ENCODE measurements at places on chromosomes 7 and 10.

- DNase-seq = no peak
Measured at GRCh38 chr10:24425151-24425550, 216.2 kb downstream of the KIAA1217 start.

GRCh38 chr7:37916017-37916672 is 472 bp downstream of the SFRP4 start:
- DNase-seq = no peak

DNA sequence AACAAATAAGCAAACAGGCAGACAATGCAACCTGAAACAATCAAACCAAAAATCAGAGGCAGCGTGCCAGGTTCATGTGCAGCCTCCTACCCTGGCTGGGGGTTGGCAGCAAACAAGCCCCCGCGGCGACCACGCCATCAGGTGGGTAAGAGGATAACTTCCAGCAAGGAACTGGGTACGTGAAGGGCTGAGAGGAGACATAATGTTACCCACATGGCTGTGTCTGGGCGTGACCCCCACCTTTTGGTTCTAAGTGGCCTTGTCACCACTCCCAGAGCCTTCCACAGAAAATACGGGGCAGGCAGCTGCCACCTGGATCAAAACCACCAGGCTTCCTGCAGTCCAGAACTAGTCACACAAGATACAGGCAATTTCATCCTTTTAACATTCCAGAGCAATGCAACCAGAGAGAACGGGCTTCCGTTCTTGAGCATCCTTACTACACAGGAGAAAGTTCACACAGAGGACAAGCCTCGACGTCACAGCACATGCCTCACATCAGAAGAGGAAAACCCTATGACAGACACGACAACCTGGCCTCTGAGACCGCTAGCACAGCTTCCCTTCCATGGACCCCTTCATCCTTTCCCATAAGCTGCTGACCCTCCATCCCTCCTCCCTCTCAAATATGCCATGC is 171.0 kb downstream of the GRID1 start:
- DNase-seq = no peak

DNA sequence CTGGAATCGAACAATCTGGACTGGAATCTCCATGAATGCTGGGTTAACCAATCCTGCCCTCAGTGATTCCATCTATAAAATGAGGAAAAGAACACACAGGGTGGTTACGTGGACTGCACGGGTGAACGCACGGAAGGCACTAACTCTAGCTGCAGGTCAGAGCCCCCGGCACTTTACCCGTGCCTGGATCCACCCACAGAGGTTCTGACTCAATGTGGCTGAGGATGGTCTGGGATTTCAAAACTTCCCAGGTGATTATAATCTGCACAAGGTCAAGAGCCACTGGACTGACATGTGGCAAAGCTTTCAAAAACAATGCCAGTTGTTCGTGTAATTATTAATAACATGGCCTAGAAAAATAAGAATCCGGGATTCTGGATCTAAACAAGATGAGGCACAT is 29.2 kb downstream of the KIAA1549 start:
- DNase-seq = no peak

DNA sequence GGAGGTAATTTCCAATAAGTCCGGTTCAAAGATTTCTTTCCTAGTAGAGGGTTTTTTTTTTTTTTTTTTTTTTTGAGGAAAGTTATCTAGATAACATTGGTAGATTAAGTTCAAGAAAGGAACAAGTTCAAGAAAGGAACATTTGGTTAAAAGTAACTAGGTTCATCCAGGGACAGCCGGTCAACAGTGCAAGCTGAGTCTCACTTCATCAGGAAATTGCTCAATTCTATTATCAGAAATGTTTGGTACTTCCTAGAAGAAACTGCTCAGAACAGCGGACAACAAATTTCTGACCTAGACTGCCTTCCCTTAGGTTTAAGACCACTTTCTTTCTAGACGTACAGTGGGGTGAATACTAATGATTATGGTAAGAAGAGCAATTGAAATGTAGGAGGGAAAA is 3.7 kb upstream of the IL2RA start:
- no peak for DNase-seq

DNA sequence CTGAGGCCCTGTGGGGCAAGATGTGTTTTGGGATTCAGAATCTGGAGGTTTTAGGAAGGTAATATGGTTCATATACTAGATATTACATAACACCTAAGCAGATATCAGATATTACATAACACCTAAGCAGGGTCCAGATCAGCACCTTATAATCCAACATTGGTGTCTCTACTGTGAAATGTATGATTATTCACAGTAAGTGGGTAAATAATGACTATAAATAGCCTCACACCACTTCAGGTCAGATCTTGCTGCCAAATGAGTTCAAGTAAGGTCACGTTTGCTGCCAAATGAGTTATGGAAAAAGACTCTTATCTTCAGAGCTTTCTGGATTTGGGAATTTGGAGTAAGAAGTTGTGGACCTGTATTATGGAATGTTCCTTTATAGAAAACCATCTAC is 14.6 kb downstream of the ADRB1 start:
- DNase-seq = no peak

GRCh38 chr10:49220031-49220430 is 31.8 kb upstream of the TMEM273 start:
- DNase-seq = no peak

- DNase-seq = peak; percentile 89
Measured at GRCh38 chr7:149460493-149461277, at the start of gene ZNF777. Gene ZNF777, minus strand, starts transcription at chr7:149461062. Its CDS starts 5,040 bp downstream, at chr7:149456022.

DNA sequence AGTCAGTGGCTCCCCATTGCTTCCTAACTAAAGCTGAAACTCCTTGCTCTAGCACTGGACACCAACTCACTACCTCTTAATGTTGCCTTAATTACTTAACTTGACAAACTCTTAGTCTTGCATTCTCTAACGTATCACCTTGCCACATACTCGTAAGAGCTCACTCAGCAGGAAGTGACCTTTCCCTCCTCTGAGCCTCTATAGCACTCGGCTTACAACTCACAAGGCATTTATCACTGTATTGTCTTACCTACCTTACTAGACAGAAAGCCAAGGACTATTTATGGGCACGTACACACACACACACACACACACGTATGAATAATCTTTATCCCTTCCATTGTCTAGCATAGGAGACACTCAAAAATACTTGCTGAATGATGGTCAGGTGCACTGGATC is 21.2 kb downstream of the CEP41 start:
- no peak for DNase-seq

GRCh38 chr10:43282881-43283280 is 16.0 kb upstream of the RASGEF1A start:
- no peak for DNase-seq

GRCh38 chr7:102721-103120 is 89.7 kb upstream of the FAM20C start:
- no peak for DNase-seq

DNA sequence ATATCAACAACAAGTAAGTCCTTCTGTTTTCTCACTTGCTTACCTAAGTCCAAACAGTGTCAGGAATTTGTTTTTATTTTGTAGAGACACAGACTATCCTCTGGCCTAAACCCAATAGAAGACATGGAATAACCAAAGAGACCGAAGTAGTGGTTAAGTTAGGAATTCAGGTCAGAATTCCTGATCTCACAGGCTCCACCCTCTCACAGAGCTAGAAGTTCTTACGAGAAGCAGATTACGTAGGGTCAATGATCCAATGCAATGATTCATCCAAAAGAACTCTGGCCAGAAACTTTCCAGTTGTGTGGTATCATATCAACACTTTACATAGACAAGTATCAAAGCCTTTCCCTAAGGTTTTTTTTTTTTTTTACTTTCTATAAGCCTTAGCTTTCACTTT is 73.8 kb downstream of the IQUB start:
- DNase-seq = no peak

DNA sequence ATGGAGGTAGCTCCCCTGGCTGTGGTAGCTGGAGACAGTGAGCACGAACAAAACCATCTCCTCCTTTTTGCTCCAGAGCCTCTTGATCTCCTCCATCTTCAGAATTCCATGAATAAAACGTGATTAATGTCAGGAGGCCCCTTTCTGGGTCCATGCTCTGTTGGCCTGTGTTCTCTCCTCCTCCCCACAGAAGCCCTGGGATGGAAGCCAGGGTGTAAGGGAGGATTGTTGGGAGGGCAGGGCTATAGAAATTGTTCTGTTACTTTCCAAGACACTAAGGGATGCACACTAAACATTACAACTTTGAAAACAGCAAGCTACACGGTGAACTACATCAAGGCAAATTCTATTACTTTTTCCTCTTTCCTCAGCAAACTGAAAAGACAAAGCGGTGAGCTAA is 96.3 kb downstream of the RNF216 start:
- DNase-seq = no peak

DNA sequence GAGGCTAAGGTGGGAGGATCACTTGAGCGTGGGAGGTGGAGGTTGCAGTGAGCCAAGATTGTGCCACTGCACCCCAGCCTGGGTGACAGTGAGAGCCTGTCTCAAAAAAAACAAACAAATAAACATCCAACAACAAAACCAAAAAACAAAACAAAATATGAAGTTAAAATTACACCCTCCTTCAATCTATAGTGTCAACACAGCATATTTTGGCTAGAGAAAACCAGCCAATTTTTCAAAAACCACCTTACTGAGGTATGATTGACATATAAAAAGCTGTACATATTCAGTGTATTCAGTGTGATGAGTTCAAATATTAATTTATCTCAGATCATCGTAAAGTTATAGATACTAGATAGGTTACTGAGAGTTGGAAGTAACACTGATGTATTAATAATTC is 102.4 kb downstream of the ICA1 start:
- no peak for DNase-seq

DNA sequence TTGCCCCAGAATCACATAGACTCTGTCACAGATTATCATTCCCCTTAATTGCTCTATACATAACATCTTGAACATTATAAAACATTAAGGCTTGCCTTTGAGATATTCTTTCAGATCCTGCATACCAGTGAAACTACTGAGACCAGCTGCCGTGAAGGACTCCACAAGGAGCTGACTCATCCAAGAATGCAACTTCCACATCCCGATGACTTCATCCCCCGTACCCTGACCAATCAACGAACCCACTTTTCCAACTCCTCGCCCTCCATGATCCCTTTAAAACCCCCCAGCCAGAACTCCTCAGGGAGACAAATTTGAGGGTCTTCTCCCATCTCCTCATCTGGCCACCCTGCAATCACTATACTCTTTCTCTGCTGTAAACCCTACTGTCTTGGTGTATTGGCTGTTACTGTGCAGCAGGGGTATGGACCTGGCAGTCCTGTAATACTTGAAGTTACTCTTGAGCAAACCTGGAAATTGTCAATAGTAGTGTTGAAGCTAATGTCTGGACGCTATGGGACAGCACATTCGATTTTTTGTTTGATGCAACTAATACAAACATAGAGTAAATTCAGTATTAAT is 49.8 kb downstream of the HTR5A start:
- DNase-seq = no peak

GRCh38 chr7:142349670-142350405 is 92.0 kb upstream of the PRSS58 start:
- no peak for DNase-seq

- DNase-seq = no peak
Measured at GRCh38 chr7:90520484-90520883, 51.0 kb downstream of the PTTG1IP2 start.

GRCh38 chr7:158779061-158780000 is 50.0 kb downstream of the ESYT2 start:
- no peak for DNase-seq

GRCh38 chr10:68666280-68666760 is 54.7 kb upstream of the CCAR1 start:
- no peak for DNase-seq

- DNase-seq = no peak
Measured at GRCh38 chr7:13904007-13904406, 85.5 kb downstream of the ETV1 start.

- no peak for DNase-seq
Measured at GRCh38 chr10:2616215-2616614, 451.1 kb upstream of the PFKP start.

DNA sequence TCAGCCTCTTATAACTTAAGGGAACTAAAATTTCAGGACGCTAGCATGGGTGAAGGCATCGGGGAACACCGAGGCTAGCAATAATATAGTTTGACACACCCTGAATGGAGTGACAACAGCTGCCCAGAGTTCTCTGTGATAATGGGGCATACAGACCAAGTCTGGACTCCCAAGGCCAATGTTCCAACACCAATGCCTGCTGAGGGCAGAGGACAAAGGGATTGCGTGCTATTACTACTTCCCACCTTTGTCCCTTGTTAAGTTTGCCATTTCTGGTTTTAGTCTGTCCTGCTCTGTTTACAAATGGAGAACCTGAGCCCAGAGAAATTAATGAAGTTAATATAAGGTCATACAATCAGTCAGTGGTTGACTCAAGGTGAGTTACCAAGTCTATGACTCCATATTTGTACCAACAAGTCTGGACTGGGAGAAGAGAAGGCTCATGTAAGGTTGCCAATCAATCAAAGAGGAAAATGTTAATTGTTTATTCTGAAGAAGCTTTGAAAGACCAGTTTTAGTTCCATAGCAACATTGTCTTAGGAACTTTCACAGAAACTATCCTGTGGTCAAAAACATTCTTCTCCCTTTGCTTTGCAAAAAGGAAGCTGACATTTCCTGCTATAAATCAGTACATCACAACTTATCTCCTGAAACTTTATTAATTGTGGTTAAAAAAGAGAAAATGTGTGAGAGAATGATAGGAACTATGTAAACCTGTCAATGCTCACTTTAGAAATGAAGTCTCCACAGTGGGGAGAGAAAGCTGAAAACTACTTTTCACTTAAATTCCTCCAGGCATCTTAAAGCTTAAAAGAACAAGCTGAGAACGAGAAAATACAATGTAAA is 74.5 kb downstream of the CCDC6 start:
- DNase-seq = no peak

DNA sequence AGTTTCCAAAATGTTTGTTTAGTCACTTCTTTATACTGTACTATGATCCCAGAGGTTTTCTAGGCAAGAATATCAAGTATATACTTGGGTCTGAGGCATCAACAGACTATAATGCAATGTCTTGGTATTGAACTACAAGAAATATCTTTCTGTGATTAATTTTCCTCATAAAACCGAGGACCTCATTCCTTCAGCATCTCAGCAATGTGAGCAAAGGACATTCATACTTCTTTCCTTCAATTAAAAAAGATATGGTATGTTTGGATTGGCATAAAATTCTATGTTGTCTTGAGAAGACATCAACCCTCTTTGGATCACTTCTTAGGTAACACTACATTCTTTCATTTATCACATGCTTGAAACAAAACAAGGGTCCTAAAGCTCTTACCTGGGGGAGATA is 524.5 kb downstream of the PHTF2 start:
- DNase-seq = no peak

DNA sequence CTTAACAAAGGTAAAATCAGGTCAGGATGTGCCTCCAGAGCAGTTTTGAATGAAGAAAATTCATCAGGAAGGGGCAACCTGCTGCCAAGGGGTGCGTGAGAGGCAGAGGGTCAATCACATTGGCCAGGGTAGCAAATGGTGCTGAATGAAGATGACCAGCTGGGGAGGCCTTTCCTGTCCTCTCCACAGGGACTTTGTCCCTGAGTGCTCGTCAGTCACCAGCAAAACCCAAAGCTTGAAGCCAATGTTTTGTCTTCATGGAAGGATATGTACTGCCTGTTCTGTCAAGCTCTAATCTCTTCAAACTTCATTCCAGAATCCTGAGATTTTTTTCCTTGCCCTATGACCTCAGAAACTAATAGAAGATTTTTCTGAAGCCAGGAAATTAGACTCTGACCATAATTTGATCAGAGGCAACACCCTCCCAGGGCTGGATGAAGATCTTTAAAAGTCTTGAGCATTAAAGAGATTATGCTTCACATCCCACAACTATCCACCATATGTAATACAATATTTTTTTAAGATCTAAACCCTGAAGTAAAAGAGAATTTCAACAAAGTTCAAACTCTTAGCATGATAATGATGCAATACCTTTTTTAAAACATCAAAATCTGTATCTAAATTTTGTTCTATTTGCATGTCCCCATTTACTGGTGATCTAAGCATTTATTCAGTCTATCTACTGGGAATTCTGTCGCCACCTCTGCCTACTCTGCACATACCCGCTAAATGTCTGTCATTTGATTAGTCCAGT is 243.0 kb downstream of the SNX13 start:
- DNase-seq = no peak

Data from activated CD4-positive, alpha-beta T cell treated with anti-CD3 and anti-CD28 coated beads, Interleukin-2, amount 10 ng/mL, durations not matched to agents 7 days and 5 days (primary cell).